T-helper 22 cell (primary cell): ENCODE measurements at places on chromosomes 3 and 15.

GRCh38 chr3:3778641-3779270 is 20.5 kb upstream of the LRRN1 start:
- no peak for DNase-seq

DNA sequence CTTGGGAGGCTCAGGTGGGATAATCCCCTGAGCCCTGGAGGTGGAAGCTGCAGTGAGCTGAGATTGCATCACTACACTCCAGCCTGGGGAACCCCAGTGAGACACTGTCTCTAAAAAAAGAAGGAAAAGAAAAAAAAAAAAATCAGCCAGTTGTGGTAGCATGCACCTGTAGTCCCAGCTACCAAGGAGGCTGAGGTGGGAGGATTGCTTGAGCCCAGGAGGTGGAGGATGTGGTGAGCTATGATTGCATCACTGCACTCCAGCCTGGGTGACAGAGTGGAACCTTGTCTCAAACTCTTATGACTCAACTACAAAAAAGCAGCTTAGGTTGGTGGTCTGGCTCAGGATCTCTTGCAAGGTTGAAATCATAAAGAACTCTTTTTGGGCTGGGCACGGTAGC is 19.3 kb upstream of the GPX1 start:
- peak; percentile 25 for DNase-seq

- DNase-seq: no peak
Observed at GRCh38 chr15:60313906-60314305, 83.9 kb downstream of the ANXA2 start.

GRCh38 chr3:89221924-89222323 is 114.5 kb downstream of the EPHA3 start:
- no peak for DNase-seq
